ENCODE measurements at places on chromosomes 1 and 21. TPM values are rescaled to one million over a fixed set of nuclear protein-coding genes. Genes with fewer than 3 reads are reported as not detected.

KRTAP19-1 gene
- total RNA-seq = not detected

KCNJ9 gene
- not detected for total RNA-seq

RASAL2 gene
- 20.8 TPM for total RNA-seq

EFCAB7 gene
- total RNA-seq = 5.8 TPM

RRP15 gene
- 7.9 TPM for total RNA-seq

CYYR1 gene
- total RNA-seq = 6.4 TPM

IQGAP3 gene
- 8.0 TPM for total RNA-seq

NHLH1 gene
- total RNA-seq = 0.08 TPM

PODN gene
- not detected for total RNA-seq

ACP6 gene
- total RNA-seq = 10.1 TPM

Measured in kidney epithelial cell (primary cell).